LHCN-M2 (cell line): ENCODE measurements at places on chromosomes 6 and 20. TPM values are rescaled to one million over a fixed set of nuclear protein-coding genes. Genes with fewer than 3 reads are reported as not detected.

TMC2 gene
- total RNA-seq = not detected in 2 replicates

KIF3B gene
- 18.0 and 18.8 TPM in 2 replicates for total RNA-seq

SOD2 gene
- 123 and 154 TPM in 2 replicates for total RNA-seq

DNA sequence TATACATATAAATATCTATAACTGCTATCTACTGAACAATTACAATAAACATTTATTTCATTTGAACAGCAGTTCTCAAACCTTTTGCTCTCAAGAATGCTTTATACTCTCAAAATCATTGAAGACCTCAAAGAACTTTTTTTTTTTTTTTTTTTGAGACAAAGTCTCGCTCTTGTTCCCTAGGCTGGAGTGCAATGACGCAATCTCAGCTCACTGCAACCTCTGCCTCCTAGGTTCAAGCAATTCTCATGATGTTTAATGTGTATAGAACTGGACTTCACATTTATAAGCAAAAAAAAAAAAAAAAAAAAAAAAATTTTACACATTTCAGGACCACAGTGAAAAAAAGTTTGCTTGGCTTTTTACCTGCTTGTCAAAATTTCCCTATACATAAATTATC is 11.7 kb downstream of the UBE2V1 start:
- no peak for DNase-seq

DNA sequence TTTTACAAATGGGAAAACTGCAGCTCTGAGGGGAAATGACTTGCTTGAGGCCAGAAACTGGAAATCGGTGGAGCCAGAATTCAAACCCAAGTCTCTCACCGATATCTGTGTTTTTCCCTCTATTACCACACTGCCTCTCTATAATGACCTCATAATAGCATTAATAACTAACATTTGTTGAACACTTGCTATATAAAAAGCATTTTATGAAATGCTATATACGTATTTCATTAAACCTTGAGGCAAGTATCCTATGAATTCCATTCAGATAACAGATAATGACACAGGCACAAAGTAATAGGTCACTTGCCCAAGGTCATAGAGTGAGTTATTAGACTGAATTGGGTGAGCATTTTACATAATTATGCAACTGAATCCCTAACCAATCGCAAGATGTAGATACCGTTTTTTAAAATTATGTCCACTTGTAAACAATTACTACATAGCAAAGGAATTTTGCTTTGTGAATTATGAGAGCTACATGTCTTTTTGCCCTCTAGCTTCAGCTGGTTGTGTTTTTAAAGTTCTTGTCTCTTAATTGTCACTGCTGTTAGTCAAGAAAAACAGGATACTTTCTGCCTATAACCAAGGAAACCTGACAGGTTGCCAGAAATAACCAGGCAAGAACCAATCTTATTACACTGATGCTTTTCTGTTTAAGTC is 4.7 kb downstream of the DSN1 start:
- no peak for DNase-seq

DNA sequence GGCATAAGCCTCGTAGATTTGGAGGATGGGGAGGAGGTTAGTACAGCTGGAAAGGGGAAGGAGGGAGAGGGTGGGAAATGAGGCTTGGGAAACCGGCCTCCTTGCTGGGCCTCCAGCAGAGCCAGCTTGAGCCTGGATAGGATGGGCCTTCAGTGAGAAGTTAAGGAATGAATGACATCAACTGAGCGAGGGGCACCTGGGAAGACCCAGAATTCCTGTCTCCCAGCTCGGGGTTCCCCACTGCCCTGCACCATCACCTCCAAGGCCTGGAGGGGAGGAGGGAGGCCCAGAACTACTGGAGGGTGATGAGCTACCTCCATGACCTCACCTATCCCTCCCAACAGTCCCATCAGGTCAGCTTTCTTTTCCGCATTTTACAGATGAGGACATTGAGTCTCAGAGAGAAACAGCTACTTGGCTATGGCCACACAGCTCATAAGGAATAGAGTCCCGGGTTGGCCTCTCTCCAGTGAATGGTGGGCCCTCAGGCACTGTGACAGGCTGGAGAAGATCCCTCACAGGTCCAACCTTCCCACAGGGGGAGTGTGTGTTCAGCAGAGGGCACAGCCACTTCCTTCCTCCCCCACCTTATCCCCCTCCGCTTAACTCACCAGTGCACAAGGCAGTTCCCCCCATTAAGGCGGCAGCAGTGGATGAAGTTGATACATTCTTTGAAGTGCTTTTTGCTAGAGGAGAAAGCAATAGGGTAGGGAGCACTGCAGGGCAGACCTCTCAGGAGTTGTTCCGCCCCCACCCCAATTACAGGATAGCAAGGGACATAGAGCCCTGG is 6.8 kb downstream of the DUSP15 start:
- DNase-seq = no peak

DNA sequence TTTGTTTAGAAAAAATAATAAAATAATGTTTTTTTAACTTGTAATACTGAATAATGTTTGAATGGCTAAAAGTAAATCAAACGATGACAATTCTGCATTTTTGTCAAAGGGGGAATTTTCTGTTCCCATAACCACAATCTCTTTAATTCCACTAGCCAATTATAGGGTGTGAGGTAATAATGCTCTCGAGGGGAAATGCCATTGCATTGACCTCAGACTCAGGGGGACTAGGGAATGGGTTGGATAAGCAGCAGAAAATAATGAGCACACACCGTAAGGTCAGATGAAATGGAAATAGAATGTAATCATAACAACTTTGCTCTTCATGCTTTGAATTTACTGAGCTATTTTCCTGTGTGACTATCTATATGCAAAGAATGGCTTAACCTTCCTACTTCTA is 584.7 kb downstream of the RFPL4B start:
- peak; percentile 53 for DNase-seq

DNA sequence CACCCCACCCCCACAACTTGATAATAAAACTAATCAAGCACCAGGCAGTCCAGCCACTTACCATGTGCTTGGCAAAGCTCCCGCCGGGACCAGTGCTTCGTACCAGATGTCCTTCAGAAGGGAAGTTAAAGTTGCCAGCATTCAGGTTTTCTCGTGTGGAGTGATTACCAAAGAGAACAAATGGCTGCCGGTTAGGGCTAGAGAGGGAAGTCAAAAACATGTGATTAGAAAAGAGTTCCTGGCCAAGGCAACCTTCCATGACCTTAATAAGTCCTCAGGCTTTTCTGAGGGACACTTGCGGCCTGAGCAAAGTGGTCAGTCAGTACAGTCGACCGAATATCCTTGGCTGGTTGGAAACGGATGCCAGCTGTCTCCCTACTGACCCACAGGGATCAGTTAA is 67.0 kb downstream of the DNAAF9 start:
- DNase-seq = no peak

DNA sequence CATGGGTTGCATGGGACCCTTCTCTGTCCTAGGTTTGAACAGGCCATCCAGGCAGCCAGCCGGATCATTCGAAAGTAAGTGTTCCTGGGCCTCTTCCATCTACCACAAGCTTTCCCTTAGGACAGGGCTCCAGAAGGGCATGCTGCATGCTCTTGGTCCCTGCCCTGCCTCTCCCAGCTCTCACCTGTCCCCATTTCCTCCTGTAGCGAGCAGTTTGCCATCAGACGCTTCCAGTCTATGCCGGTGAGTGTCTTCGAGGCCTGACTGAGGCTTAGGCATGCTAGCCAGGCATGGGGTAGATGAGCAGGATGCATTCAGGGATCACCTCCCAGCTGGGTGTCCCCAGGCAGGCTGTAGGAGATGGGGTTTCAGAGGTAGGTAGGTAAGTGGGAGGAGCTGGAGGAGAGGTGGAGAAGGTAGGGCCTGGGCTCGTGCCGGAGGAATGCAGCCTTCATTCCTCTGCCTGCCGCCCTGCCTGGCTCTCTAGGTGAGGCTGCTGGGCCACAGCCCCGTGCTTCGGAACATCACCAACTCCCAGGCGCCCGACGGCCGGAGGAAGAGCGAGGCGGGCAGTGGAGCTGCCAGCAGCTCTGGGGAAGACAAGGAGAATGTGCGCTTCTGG is 4.3 kb downstream of the CDC25B start:
- DNase-seq = no peak

DNA sequence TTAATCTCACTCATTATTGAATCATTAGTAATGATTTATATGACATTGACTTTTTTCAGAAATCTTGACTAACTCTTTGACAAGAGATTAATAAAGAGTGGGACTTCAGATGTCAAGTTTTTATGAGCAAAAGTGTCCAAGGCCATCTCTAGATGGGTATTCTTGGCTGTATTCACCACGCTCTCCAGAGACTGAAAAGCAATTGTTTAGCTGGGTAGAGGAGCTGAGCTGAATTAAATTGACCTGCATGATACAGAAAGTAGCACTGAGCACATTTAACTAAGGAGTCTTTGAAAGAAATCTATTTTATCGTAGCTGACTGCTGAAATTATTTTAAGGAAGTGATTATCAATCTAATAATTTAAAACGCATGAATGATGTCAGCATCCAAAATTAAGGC is 89.4 kb downstream of the LINC00237 start:
- no peak for DNase-seq

DNA sequence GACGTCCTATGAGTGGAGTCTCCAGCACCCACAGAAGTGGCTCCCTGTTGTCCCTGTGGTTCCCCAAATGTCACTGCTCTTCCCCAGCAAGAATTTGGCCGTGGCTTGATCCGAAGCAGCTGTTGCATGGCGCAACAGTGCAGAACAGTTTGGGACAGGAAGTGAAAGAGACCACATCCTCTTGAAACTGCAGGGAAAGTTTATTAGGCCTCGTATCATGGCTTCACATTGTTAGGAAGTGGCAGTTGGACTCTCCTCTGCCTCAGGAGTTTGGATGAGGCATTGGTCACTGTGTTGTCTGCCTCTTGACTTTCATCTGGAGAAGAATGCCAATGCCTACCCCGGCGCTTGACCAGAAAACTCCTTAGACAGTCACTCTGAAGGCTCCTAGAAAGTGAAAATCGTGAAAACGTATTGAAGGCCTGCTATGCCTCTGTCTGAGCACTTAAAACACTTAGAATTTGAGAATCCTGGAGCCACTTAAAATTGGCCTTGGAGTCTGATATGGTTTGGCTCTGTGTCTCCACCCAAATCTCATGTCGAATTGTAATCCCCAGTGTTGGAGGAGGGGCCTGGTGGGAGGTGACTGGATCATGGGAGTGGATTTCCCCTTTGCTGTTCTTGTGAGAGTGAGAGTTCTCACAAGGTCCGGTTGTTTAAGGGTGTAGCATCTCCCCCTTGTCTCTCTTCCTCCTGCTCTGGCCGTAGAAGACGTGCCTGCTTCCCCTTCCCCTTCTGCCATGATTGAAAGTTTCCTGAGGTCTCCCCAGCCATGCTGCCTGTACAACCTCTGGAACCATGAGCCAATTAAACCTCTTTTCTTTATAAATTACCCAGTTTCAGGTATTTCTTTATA is 334.9 kb upstream of the JARID2 start:
- peak; percentile 79 for DNase-seq
